ENCODE measurements at places on chromosomes 5 and 9. TPM values are rescaled to one million over a fixed set of nuclear protein-coding genes. Genes with fewer than 3 reads are reported as not detected.

FAM221B gene
- total RNA-seq = not detected

TAF11L5 gene
- not detected for total RNA-seq

NUDT12 gene
- 19.9 TPM for total RNA-seq

LHX2 gene
- not detected for total RNA-seq

ANAPC2 gene
- 22.9 TPM for total RNA-seq

ECM2 gene
- 2.6 TPM for total RNA-seq

All from fibroblast of villous mesenchyme (primary cell).